Activated CD4-positive, alpha-beta T cell treated with anti-CD3 and anti-CD28 coated beads for 36 hours (primary cell): ENCODE measurements at places on chromosomes 4 and X. TPM values are rescaled to one million over a fixed set of nuclear protein-coding genes. Genes with fewer than 3 reads are reported as not detected.

CORIN gene
- total RNA-seq, result not detected

DNA sequence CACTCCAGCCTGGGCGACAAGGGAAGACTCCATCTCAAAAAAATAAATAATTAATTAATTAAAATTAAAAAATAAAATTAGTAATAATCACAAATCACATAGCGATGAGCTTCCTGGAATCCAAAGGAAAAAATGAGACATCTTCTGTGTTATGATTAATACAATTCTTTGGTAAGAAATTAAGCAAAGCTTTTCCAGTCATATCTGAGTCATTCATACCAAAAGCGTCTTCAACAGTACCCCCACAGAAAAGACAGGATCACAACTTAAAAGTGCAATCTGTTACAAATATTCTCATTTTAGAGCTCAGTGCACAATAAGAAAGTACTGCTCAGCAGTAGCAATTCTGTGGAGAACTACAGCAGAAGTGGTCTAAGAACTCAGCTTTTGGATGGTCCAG lies 168.5 kb upstream of the MXRA5 start:
- DNase-seq, result no peak

TNIP3 gene
- total RNA-seq, result 4.8 TPM

DNA sequence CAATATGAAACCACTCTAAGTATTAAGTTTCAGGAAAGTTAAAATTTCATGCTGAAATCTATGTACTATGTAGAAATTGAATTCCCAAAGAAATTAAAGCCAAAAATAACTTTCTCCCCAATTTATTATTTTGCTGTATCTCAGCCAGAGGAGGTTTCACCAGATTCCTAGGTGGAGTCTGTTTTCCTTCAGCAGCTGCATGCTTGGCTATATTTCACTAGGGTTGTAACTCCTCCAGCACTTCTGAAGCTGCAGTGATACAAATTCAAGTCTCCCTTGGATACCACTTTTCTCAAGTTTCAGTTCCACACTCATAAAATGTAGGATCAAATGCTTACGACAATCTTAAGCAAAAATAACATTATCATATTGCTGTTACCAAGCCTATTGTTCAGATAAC lies 41.2 kb upstream of the ZC4H2 start:
- DNase-seq, result no peak

DNA sequence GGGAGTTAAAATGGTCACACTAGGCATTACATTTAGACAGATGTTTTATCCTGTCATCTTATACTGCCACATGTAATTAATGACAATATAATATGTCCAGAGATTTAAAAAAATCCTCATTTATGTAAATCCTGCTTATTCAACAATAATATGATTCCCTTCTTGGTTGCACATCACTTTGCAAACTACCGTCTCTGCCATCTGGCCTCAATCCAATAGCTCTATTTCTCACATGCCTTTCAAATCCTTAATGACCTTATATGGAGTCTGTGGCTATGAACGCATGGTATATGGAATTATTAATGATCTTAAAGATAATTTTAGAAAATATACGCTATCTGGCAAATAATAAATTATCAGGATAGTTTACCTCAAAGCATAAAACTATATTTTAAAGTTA lies 144.5 kb downstream of the NPNT start:
- no peak for DNase-seq

- no peak for DNase-seq
These were observed 203.8 kb upstream of the PSAPL1 start for GRCh38 chr4:7638489-7638888.

DNA sequence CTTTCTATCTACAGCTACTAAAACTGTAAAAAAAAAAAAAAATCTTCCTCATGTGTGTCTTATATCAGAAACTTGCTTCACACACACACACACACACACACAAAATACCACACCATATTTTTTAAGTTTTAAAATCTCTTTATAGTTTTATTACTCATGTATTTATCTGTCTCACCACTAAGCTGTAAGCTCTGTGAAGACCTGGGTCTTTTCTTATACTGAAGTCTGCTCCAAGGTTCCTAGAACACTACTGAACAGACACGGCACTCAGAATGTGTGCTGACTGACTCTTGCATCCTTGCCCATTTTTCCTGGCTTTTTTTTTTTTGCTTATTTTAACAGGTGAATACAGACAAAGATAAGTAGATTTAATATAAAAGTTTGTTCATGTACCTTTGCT lies 135.6 kb upstream of the CXXC4 start:
- DNase-seq, result no peak

GRCh38 chr4:173371292-173372192 lies 788 bp downstream of the SAP30 start:
- DNase-seq, result peak; percentile 63

GPR50 gene
- not detected for total RNA-seq

DNA sequence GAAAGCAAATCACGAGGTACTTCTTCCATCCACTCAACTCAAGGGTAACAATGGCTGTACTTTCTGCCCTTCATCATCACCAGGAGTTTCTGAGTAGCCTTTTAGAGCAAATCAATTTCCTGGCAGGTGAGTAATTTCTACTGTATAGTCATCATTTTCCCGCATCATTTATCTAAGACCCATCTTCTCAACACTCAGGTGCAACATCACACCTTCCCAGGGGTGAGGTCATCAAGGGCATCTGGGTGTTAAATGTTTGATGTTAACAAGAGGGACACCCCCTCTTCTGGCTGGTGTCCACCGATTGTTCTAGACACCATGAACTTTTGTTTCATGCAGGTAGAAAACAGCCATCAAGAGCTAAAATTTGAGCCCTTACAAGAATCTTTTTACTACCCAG lies 313.4 kb upstream of the MAGEB2 start:
- DNase-seq, result no peak

FAM241A gene
- 3.5 TPM for total RNA-seq

DDX60 gene
- 23.8 TPM for total RNA-seq

MAGEA4 gene
- not detected for total RNA-seq

GRCh38 chrX:153966841-153967535 lies 4.6 kb downstream of the HCFC1 start:
- peak; percentile 83 for DNase-seq

HTN3 gene
- total RNA-seq, result not detected

DNA sequence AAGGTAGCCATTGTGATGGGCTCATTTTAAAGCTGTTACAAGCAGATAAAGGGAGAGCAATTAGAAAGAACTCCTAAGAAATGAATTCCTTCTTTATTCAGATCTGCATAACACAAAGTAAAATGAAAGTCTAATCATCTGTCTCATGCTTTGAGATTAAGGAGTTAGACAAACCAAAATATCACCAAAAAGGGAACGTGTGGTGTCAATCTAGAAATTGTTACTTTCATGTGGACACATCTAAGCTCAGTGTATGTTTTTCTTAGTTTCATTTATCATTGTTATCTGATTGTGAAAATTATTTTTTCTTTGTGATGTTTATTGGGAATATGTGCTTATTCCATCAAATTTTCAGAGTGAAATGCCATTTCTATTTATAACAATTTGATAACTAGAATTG lies 80.3 kb downstream of the BANK1 start:
- no peak for DNase-seq

GRCh38 chrX:153727123-153727931 lies 2.7 kb downstream of the ABCD1 start:
- no peak for DNase-seq

GRCh38 chrX:21748235-21748634 lies 9.7 kb downstream of the SMPX start:
- no peak for DNase-seq

DNA sequence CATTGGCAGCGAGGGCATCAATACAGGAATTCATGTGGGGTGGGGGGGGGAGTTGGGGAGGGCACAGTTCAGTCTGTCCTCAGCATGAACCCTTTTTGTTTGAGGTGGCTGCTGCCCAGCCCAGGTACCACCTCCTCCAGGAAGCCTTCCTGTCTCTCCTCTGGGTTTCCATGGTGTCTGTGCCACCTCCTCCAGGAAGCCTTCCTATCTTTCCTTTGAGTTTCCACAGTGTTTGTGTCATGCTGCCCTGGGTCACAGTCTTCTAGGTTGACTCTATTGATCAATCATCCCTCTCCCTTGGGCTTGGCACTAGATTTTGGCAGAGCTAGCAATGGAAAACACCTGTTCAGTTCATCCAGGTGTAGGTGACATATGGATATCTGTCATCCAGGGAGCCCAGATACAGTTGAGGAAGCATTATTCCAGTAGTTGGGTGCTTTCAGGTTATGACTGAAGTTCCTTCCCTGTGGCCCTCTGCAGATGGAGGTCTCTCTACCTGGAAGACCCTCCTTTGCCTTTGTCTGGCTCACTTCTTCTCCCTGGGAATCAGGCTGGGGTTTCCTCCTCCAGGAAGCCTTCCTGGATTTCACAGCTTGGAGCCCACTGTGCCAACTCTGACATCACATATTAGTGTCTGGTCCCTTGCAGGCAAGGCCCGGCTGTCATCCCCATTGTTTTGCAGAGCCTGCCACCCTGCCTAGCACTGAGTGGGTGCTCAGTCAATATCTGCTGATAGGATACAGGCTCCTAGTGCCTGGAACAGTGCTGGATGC lies 96.6 kb downstream of the SORCS2 start:
- DNase-seq, result no peak

DNA sequence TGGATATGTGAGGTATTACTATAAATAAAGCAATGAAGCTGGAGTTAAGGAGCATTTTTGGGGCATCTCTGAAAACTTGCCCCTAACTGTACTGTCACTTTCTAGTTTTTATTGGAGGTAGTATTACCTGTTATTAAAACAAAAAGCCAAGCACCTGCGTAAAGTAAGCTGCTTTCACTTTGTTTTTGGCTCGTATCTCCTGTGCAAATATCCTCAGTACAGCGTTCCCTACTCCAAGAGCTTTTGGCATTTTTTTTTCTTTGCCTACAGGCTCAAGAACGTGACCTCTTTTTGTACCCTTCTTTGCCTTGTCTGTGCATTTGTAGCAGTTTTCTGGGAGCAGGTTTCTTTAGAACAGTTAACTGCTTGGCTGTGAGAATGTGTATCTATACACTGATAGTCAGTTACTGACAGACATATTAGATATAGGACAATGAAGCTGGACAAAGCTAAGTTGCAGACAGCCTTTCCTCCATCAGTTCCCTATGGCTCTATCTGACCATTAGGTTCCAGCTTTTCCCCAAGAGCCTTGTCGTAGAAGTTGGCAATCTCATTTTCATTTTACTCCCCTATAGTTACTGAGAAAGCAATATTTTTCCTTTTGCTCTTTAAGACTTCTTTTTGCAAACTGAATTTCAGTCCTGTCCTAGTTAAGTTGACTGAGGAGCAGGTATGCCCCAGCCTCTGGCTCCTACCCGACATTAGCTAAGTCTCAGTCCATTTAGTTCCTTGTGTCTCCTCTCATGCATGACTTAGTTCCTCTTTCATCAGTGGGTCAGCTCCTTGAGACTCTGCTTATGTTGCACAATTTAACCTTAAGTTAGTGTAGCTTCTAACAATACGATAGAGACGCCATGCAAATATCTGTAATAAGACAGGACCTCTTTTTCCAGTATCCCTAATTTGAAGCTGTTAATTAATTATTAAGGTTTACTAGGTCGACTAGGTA lies 71.5 kb upstream of the HPRT1 start:
- no peak for DNase-seq

CSAG2 gene
- 0.23 TPM for total RNA-seq
